ENCODE measurements at places on chromosomes 5 and 9.

DNA sequence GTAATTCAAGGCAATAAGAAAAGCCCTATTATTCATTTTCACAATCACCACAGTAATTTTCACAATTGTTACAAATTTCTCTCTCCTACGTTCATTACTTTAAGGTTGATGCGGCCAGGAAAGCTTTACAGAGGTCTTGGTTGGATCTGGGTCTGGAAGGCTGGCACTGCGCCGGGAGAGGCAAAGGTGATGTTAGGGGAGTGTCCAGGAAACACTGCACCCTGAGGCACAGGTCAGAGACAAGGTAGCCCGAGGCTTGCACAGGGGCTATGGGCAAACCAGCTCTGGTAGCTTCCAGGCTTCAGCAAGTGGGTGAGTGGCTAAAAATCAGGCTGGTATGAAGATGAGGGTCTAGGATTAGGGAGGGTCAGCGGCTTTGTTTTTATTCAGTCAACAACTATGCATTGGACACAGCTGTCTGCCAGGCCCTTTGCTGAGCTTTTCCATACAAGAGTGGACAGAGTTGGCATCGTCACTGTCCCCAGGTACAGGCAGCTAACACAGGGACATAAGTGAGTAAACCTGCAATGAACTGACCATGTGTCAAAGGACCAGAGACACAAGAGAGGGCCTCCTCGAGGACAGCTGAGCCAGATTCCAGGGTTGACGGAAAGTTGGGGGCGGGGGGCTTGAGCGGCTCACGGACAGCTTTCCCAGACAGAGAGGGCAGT lies 12.4 kb upstream of the TENT4A start:
- DNase-seq: no peak

- no peak for DNase-seq
These were observed 225.2 kb downstream of the FSTL4 start for GRCh38 chr5:133387091-133387490.

- DNase-seq: no peak
These were observed 110.2 kb downstream of the TRIM32 start for GRCh38 chr9:116797276-116797675.

- DNase-seq: no peak
These were observed 25.6 kb upstream of the NSMF start for GRCh38 chr9:137484551-137485315.

- DNase-seq: no peak
These were observed 23.1 kb downstream of the SPTAN1 start for GRCh38 chr9:128575469-128575868.

DNA sequence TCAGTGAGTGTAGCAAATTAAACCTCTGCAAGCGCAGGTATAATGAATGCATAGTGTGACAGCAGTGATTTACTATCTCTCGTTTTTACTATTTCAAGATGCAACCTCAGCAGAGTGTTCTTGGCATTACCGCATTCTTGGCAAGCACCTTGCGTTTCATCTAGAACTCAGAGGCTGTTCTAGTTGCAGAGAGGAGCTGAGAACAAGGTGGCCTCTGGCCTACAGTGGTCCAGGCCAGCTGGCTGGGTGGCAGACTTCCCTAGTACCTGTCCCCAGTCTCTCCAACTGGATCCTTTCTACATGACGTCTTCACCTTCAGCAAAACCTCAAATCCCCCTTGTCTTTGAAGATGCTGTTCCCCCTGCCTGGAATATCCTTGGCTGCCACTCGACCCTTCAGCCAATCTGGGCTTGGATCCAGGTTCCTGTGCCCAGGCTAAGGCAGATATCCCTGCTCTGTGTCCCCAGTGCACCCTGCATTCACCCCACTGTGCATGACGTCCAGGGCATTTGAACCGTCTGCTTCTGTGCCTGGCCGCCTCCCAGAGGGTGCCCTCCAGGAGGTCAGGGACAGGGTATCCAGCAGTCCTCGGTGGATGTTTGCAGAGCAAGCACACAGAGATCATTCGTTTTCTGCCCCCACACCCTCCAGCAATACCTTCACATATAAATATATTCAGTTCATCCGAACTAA lies 120.4 kb upstream of the CPEB4 start:
- no peak for DNase-seq

DNA sequence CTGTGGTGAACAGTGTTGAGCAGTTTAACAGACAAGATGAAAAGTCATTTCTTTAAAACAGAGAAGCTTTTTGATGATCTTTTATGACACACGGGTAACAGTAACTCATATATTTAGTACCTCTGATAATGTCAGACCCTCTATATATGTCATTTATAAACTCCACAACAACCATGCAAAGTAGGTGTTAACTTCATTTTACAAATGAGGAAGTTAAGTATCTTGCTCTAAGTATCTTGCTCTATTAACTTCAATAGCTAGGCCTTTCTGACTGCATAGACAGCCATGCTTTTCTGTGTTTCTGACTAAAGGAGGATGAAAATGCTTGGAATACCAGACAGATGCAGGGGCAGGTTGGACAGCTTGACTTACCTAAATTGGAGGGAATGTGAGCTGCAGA lies 1.8 kb downstream of the NUDT2 start:
- no peak for DNase-seq

- no peak for DNase-seq
These were observed 51.4 kb downstream of the FYB1 start for GRCh38 chr5:39167972-39168342.

DNA sequence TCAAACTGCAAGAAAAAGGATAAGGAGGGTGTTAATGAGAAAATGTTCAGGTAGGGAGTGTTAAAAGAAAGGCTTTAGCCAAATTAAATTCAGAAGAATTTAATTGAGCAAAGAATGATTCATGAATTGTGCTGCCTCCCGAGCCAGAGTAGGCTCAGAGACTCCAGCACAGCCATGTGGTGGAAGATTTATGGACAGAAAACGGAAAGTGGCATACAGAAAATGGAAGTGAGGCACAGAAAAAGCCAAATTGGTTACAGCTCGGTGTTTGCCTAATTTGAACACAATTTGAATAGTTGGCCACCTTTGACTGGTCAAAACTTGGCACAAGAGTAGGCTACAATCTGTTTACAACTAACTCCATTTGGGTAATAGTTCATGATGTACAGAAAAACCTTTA lies 9.6 kb upstream of the SLC30A5 start:
- DNase-seq: no peak

DNA sequence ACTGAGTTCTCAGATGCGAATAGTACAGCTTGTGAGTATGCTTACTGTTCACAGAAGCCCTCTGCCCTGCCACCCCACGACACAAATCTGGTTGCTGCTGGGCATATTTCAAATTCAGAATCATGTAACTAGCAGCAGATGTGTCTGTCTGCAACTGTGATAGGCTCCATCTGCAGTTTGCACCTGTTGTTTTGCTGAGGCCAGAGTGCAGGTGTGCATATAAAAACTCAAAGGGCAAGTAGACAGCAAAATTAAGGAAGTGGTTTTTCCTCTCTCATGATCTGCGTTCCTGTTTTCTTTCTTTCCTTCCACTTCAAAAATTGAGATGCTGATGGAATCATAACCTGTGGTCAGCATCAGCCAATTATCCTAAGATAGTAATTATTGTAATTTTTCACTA lies 1000.5 kb downstream of the PTPRD start:
- peak; percentile 78 for DNase-seq

- DNase-seq: no peak
These were observed 21.7 kb downstream of the HBEGF start for GRCh38 chr5:140324617-140325241.

DNA sequence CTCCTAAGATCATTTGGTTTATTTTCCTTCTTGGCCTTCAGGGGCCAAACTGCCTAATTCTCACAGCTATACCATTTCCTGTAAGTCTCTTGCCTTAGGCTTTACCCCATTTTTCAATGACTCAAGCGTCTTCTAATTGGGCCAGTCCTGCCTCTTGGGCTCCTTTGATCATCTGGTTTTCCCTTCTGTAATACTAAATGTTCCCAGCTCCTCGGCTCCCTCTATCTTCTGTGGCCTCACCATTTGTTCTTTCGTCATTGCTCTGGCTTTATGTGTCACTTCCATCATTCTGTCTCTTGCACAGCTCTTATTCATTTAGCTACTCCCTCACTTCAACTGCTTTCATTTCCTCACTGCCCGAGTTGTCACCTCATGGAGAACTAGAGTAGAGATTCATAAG lies 14.5 kb upstream of the SPINK7 start:
- no peak for DNase-seq

DNA sequence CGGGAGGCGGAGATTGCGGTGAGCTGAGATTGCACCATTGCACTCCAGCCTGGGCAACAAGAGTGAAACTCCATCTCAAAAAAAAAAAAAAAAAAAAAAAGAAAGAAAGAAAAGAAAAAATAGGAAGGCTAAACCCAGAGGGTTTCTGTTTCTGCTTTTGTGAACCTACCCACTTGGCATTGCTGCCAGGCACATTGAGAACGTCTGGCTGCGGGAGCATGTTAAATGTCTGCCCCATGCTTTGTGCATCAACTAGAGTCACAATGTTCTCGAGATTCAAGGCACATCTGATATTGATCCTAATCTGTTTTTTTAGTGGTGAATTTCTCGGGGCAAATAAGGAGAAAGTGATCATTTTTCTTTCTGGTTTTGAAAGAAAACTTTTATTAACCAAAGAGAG lies 2.8 kb downstream of the SLC25A25 start:
- no peak for DNase-seq

DNA sequence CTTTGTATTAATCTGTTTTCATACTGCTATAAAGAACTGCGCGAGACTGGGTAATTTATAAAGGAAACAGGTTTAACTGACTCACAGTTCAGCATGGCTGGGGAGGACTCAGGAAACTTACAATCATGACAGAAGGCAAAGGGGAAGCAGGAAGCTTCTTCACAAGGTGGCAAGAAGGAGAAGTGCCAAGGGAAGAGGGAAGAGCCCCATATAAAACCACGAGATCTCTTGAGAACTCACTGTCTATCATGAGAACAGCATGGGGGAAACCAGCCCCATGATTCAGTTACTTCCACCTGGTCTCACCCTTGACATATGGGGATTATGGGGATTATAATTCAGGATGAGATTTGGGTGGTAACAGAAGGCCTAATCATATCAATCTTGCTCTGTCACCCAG lies 60.9 kb upstream of the CHD1 start:
- DNase-seq: no peak

DNA sequence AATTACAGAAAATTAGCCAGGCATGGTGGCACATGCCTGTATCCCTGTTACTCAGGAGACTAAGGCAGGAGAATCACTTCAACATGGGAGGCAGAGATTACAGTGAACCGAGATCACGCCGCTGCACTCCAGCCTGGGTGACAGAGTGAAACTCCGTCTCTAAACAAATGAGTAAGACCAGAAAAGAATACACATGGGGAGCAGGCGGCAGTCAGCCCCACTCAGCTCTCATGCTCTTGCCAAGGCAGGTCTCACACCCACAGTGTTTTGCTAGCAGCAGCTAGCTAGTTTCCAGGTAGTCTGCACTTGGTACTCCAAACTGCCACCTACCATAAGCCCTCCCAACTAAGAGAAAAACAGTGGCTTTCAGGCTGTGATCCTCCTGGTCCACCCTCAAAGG lies 722.3 kb upstream of the CTNND2 start:
- no peak for DNase-seq

- peak; percentile 57 for DNase-seq
These were observed 118.1 kb downstream of the C9orf152 start for GRCh38 chr9:110089681-110090370.

- no peak for DNase-seq
These were observed 167.3 kb downstream of the TRPM3 start for GRCh38 chr9:70954126-70954525.

DNA sequence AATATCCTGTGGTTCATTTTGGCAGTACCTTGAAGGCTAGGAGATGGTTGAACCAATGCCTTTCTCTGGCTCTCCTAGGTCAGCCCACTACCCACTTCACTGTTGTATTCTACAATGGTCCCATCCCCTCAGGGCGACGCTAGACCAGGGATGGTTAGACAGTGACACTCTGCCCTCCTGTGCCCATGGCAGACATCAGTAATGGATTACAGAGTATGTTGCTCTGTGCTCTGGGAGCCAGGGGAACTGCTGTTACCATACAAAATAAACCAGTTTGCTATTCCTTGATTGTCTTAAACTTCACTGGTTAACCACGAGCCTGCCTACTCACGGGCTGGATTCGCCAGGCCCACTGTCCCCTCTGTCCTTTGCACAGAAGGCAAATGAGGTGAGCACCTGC lies 33.7 kb downstream of the NCS1 start:
- no peak for DNase-seq

DNA sequence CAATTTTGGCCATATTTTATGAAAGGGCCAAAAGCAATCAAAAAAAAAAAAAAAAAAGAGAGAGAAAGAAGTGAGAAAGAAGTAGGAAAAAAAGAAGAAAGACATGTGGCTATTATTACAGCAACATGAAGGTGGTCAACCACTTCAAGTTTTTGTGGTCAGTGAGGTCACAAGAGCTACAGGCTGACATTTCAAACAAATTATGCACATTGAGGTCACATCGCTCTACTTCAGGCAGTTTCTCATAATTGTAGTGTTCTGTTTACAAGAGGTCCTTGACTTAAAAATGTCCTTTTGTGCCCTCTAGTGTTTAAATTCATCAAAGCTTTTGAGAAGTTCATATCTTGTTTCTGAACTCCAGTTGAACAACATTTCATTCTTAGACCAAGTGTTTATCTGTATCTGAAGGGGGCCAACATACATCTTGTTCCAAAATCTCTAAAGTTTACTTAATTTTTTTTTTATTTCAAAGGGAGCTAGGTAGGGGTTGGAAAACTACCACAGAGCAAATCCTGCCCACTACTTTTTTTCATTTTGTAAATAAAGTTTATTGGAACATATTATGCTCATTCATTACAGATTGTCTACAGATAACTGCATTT lies 513.1 kb downstream of the PDE4D start:
- DNase-seq: peak; percentile 64

DNA sequence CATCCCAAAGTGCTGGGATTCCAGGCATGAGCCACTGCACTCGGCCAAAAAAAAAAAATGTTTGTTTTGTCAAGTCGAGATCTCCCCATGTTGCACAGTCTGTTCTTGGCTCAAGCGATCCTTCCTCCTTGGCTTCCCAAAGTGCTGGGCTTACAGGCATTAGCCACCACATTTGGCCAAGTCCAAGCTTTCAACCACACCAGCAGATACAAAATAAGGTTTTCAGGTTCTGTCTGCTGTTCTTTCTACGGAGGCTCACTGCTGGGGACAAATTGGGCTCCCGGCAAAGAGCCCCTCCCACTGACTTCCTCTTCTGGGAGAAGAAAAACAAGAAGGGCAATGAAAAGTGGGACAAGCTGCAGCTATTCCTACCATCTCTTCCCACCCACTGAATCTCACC lies 37.6 kb upstream of the GGTA1 start:
- DNase-seq: no peak

DNA sequence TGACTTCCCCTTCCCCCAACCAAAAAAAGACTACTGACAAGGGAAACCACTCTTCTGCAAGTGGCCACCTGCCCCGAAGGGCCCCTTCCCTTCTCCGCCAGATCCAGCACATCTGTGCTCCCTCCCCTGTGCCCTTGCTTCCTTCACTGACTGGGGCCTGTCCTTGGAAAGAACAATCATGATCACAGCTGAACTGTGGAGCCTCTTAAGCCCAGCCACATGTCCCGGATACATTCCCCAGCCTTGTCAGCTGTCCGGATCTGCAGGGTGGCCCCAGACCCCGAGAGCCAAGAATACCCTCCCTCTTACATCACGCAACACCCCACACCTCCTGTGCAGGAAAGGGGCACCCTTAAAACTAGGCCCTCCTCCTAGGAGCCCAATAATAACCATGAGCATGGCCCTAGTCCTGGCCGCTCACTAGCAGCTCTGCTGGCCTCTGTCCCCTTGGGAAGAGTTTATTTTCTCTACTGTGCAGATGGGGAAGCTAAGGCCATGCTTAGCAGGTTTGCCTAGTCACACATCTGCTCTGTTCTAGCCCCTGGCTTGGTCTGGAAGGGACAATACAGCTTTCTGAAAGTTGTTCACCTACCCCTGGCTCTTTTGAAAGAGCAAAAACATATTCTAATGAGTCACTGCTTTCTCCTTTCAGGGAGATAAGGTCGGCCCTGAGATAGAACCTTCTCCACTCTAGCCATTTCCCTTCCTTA lies 3.8 kb downstream of the SPRY4 start:
- DNase-seq: no peak
